ENCODE measurements at places on chromosomes 6 and 20.

DNA sequence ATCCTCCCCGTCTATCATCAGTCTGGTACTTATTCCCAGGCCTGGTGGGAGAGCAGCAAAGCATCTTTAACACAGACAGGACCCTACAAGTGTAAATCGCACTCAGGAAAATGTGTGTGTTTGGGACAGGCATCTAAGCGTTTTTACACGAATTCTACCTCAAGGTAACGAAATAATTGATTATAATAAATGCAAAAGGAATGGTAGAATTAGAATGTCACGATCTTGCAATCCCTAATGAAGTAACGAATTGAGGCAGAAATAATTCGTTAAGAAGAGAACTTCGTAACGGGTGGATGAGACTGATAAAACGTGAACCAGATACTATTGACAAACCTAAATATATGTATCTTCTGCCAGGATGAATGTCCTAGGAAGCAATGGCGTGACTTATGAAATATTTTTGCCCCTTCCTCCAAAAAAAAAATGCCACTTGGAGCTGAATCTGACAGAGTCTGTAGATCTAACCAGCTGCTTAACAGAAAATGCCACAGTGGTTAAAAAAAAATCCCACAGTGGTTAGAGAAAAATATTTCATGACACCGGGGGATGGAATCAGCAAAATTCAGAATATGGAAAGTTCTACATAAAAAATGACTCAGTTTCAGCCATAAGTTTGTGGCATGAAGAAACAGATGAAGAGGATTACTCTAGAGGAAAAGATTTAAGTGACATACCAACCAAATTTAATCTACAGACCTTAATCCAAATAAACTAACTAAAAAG, 68.7 kb downstream of the F13A1 start:
- no peak for DNase-seq

- DNase-seq = no peak
Measured at GRCh38 chr6:25343984-25344383, 64.8 kb downstream of the CARMIL1 start.

GRCh38 chr6:140382355-140382754, 1007.9 kb upstream of the CITED2 start:
- DNase-seq = no peak

GRCh38 chr20:4082406-4083097, 67.2 kb upstream of the RNF24 start:
- DNase-seq = no peak

GRCh38 chr6:3571836-3572235, 115.0 kb upstream of the SLC22A23 start:
- no peak for DNase-seq

DNA sequence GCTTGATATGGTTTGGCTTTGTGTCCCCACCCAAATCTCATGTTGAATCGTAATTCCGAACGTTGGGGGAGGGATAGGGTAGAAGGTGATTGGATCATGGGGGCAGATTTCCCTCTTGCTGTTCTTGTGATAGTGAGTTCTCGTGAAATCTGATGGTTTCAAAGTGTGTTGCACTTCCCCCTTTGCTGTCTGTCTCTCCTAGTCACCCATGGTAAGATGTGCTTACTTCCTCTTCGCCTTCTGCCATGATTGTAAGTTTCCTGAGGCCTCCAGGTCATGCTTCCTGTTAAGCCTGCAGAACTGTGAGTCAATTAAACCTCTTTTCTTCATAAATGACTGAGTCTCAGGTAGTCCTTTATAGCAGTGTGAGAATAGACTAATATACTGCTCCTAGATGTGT, 19.9 kb downstream of the PFDN4 start:
- DNase-seq = no peak

GRCh38 chr20:54476169-54477009, 996 bp downstream of the DOK5 start:
- DNase-seq = no peak

DNA sequence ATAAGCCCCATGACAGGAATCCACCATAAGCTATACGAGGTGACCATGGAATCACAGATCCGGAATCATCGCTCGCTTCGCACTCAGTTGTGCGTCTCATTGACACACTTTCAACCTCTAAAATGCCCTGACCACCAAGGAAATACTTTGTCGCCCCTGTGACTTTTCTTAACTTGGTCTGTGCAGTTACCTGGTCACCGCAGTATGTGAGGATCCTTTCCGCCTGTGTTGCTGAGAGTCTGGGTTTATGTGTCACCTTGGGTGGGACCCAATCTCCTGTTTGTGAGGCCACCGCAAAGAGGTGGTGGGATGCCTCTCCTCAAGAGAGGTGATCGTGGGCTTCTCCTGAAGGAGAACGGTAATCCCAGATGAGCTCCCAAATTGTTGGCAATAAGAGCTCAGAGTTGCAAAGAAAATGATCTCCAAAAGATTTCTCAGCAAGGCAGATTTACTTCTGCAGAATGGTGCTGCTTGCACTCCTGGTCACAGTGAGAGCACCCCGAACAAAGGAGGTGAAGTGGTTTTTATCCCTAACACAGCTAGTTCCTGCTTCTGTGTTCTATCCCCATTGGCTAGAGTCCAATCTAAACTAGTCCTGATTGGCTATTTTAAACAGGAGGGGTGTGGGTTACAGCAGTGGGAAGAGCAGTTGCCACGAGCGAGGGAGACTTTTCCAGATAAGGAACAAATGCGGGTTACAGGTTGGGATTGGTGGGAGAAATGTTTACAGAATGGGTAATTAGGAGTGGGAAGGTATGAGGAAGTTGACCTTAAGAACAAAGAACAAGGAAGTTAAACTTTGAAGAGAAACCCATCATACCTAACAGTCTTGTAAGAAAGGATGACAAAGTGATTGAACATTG, 9.1 kb upstream of the ZNFX1 start:
- DNase-seq = no peak

GRCh38 chr20:3867802-3868201, 21.2 kb downstream of the MAVS start:
- no peak for DNase-seq

DNA sequence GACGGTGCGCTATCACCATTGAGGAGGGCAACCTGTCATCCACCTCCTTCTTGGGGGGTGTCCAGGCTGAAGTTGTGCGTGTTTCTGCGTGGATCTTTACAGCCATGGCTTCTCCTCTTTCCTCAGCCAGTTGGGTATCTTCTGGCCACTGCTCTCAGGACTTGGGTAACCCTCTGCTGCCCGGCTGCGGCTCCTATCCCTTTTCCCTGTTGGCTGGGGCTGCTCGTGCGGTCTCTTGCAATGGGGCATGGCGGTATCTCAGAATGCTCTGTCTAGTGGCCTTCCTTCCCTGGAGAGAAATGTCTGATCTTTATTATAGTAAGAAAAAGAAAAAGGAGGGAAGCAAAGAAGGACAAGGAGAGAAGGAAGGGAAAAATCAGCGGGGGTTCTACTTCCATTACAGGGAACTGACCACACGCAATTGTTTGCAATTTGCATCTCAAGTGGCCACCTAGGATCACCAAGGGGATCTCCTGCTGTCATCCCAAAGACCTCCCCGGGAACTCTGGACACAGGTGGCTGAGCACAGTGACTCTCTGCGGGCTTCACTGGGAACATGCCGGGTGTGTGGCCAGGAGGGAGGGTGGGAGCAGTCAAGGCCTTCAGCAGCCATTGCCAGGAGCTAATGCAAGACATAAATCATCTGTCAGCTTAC, 60.8 kb downstream of the NPEPL1 start:
- no peak for DNase-seq

- no peak for DNase-seq
Measured at GRCh38 chr6:137412562-137412961, 81.6 kb downstream of the OLIG3 start.

GRCh38 chr6:150263765-150264404, 104.9 kb upstream of the IYD start:
- DNase-seq = no peak

DNA sequence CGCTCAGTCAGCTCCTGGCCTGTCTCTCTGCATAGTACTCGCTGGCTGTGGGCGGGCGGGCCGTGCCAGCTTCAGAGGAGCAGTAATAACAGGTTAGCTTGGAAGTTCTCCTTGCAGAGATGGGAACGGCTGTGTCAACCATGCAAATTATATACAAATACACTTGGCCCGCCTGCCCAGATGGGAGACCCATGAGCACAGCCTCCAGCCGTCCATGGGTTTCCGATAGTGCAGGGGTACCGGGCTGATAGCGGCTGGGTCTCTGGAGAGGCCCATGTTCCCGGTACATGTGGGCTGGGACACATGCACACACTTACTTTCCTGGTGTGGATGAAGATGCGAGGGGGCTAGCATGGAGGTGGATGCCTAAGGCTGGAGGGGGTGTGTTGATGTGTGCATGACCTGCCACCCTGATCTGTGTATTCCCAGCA, 12.8 kb upstream of the ZNF831 start:
- no peak for DNase-seq

- no peak for DNase-seq
Measured at GRCh38 chr6:23365732-23366131, 760.3 kb upstream of the NRSN1 start.

DNA sequence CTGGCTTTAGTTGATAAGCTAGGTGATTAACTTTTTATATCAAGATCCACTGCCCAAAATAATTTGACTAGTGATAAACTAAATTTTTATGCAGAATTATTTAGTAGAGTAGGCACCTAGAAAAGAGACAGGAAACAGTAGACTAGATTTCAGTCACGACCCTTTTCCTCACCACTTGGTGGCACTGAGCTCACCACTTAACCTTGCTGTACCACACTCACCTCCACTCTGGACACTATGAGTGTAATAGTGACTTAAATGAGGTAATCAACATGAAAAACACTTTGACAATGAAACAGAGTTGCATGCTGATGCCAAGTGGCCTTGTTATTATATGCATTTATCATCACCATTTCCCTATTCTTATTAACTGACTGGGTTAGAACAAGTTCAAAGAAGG, 730.4 kb downstream of the KIF16B start:
- DNase-seq = no peak

DNA sequence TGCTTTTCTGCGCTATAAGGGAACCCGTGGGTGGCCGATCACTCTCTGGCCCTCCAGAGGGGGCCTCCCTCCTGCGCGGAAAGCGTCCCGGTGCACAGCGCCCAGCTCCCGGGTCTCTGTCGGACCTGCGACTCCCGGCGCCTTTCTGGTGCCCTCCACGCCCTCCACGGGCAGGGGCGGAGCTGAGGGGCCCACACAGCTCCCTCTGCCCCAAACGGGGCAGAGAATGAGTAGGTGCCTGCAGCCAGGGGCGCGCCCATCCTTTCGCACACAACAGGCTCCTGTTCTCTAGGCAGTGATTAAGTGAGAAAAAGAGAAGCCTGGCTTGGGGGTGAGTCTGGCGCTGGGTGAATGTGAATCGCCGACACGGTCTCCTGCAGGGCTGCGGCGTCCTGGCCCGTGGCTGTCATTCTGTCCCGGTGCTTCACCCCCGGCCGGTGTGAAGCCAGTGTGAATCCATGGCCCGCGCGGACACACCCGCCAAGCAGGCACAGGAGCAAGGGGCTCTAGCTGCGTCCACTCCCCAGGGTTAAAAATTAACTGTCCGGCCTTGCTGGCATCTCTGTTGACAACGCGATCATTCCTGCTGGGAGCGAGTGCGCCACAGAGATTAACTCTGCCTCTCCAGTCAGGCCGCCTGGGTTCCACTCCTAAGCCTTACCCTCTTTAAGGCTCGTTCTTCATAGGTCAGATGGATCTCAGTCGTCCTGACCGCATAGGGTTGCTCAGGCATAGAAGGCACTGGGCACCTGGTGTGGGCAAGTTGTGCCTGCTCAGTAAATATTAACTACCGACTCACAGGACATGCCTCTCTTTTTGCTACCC, 88.8 kb downstream of the PCSK2 start:
- no peak for DNase-seq

DNA sequence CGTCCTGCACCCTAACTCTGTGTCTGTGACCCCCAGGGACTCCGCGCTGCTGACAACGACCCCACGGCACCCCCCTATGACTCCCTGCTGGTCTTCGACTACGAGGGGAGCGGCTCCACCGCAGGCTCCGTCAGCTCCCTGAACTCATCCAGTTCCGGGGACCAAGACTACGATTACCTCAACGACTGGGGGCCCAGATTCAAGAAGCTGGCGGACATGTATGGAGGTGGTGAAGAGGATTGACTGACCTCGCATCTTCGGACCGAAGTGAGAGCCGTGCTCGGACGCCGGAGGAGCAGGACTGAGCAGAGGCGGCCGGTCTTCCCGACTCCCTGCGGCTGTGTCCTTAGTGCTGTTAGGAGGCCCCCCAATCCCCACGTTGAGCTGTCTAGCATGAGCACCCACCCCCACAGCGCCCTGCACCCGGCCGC, 129.0 kb downstream of the TAF4 start:
- DNase-seq = no peak

- peak; percentile 35 for DNase-seq
Measured at GRCh38 chr6:114096561-114097172, 125.7 kb upstream of the HDAC2 start.

DNA sequence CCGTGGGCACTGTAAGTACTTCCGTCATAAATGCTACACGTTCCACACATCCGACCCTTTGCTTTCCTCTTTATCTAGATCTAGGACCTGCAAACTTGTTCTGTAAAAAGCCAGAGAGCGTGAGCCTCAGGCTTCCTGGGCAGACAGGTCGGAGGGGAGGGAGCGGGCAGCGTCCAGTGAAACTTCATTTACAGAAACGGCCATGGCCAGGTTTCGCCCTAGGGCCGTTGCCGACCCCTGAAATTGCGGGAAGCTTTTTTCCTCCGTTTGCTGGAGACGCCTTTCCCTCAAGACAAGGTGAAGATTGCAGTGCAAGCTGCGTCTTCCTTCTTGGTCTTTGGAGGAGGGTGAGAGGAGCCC, 155.4 kb downstream of the DLL1 start:
- no peak for DNase-seq

DNA sequence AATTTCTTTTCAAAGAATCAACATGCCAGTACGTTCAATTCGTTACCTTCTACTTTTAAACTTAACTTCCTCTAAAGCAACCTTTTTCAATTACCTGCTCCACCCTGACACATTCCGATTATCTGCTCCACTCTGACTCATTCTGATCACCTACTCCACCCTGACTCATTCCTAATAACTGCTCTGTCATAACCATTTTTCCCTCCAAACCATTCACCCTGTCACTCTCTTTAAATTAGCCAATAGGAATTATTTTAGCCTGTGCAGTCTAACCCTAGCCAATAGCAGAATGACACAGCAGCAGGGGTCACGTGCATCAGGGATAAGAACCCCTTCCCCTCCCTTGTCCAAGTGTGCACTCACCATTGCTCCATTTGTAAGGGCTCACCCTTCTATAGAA, 557.4 kb upstream of the EYS start:
- DNase-seq = no peak

- DNase-seq = no peak
Measured at GRCh38 chr6:158624684-158625682, 19.6 kb downstream of the DYNLT1 start.

GRCh38 chr20:63114006-63114692, 101.8 kb downstream of the YTHDF1 start:
- DNase-seq = no peak

GRCh38 chr6:134519465-134519864, 201.6 kb upstream of the SGK1 start:
- DNase-seq = no peak
